Amygdala (tissue), 56 donors: ENCODE measurements at places on chromosomes 11 and 22.

DNA sequence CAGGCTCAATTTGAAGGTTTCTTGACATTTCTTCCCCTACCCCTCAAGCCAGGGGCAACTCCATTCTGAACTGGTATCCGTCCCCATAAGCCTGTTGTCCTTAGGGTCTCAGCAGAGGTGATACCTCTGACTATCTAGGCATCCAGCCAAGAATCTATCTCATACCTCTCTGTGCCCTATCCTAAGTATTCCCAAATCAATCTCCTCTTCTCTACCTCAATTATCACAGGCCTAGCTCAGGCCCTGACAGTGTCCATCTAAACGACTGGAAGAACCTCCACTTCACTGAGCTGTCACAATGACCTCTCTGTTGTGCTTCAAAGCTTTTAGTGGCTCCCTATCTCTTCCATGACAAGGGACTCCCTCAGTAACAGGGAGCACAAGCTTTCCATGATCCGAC is 26.9 kb downstream of the HIRA start:
- DNase-seq: no peak

DNA sequence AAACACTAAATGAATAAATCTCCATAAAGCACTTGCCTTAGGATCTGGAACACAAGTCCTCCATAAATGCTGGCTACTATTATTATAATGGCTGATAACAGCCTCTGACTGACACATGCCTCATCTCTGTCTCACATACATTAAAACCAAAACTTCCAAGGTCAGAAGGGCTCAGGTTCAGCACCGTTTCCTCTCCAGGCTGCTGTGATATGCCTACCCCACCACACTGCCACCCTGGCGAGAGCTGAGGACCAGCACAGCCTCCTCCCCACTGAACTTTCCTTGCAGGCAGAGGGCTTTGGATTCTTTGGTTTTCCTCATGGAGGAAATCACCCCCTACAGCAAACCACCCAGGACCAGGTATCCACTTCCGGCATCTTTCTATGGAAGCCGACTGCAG is 112.8 kb downstream of the ABTB2 start:
- DNase-seq: no peak

- no peak for DNase-seq
Measured at GRCh38 chr11:115659061-115659963, 155.1 kb upstream of the CADM1 start.

- DNase-seq: no peak
Measured at GRCh38 chr11:122655527-122656072, at the start of gene UBASH3B. UBASH3B (plus strand) TSS chr11:122655722; CDS start chr11:122656050, 328 bp downstream.

- no peak for DNase-seq
Measured at GRCh38 chr11:33214187-33214586, 43.0 kb upstream of the HIPK3 start.

GRCh38 chr11:94794287-94795168 is 26.4 kb downstream of the AMOTL1 start:
- no peak for DNase-seq

DNA sequence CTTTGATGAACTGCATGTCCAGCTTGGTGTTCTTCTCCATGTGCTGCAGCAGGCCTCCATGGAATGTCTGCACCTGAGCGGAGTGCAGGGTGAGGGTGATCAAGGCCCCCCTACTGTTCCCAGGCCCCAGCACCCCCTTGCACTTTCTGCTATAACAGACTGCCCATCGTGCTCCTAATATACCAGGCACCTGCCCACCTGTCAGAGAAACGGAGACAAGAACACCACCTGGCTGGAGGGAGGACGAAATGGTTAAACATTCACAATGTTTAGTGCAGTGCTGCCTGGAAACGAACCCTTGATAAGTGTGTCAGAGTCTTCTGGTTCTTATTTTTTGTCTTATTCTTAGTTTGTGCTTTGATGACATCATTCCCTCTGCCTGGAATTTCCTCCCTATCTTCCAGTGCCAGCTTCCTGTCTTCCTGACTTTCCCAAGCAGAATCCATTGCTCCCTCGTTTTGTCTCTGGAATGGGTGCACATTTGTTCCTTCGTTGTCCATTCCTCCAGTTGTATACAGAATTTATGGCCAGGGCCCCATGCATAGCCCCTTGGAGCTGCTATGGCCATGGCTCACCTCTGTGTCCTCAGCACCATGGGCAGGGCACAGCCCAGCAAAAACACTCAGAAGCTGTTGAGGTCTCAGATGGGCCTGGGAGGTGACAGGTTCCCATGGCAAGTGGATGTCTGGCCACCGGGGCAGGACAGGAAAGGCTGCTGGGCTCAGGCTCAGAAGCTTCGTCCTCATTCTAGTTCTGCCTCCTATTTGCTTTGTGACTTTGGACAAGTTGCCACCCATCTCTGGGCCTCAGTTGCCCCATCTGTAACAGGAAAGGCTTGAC is 11.9 kb downstream of the BAIAP2L2 start:
- DNase-seq: no peak

- no peak for DNase-seq
Measured at GRCh38 chr11:61011950-61012736, 40.7 kb downstream of the CD6 start.

DNA sequence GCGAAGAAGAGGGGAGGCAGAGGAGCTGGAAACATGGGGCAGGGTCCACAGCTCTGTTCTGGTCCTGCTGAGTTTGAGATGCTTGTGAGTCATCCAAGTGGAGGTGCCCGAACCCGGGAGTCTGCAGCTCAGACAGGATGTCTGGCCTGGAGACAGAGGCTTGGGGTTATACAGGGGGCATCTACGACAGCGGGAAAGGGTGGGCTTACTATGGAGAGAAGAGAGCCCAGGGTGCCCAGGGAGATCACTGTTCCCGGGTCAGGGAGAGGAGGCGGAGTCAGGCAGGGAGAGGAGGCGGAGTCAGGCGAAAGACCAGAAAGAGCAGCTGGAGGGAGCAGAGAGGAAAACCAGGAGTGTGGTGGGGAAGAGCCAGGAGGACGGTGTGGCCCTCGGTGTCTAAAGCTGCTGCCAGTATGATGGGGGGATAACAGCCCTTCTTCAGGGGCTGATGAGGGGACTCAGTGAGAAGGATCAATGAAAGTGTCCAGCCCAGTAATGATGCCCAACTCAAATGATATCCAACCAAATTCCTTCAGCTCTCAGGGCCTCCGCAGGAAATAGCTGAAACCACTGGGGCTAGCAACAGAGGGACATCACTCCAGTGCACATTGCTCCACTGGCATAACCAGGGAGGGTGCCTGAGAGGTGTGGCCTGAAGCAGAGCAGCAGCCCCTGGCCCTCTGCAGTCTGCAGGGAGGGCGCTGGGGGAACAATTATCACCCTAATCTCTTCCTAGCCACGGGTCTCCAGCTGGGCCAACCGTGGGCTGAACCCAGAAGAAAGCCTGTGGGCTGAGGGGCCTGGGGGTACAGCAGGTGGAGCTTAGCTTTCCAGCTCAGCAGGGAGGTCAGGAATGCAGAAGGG is 2.6 kb upstream of the LTBP3 start:
- peak; percentile 30 for DNase-seq

DNA sequence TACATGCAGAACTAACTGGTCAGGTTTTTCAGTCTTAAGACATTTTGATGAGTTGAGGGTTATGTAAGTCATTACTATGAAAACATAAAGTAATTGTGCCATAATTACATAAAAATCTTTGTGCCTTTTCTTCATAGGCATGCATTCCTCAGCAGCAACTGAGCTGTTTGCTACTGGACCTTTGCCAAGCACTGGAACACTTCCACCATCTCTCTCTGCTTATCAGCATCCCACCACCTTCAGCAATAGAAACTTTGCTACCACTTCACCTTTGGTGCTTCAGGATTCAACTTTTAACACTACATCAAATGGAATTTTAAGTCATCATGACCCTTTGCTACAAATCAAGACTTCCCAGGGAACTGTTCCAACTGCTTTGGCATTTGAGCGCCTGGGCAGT is 39.0 kb downstream of the QSER1 start:
- DNase-seq: no peak

DNA sequence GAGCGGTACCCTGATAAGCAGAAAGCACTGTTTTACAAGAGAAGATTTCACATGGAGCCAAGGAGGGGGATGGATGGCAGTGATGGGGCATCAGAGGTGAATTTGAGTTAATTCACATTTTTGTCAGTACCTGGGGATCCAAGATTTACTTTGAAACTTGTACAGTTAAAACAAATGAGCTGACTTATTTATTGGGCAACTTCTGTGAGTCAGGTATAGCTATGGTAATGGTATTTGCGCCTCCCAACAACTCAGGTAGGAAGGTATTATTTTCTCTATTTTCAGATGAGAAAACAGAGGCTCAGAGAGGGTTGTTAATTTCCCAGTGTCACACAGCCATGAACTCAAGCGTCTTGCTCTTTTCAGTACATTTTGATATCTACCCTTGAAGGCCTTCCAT is 83.6 kb downstream of the PRR5L start:
- DNase-seq: no peak

GRCh38 chr11:120532832-120533196 is 21.3 kb downstream of the GRIK4 start:
- no peak for DNase-seq

GRCh38 chr11:63793161-63793560 is 20.1 kb upstream of the SPINDOC start:
- no peak for DNase-seq

- no peak for DNase-seq
Measured at GRCh38 chr22:46568102-46568809, 30.8 kb upstream of the CELSR1 start.

- DNase-seq: no peak
Measured at GRCh38 chr11:84930863-84931262, 696.3 kb downstream of the DLG2 start.

GRCh38 chr11:110584150-110584549 is 128.1 kb downstream of the ARHGAP20 start:
- DNase-seq: no peak

GRCh38 chr11:66363187-66363601 is 8.4 kb downstream of the SLC29A2 start:
- DNase-seq: no peak

- DNase-seq: no peak
Measured at GRCh38 chr11:61413496-61413895, 16.3 kb downstream of the CPSF7 start.

DNA sequence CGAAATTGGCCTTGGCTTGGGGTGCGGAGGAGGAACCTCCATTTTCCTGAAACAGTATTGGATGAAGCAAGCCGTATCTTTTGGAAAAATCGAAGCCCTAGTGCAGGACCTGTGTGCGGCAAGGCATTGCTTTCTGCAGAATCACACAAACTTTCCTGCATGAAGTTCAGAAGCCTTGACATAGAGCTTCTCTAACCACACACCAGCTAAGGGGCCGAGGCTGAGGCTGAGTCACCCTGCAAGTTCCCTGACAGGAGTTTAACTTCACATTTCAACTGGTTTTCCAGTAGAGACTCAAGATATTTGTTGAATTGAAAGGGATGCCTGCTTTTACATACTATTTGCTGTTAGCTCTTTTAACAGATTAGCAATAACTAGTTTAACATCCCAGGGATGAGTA is 67.8 kb downstream of the TCF20 start:
- no peak for DNase-seq

DNA sequence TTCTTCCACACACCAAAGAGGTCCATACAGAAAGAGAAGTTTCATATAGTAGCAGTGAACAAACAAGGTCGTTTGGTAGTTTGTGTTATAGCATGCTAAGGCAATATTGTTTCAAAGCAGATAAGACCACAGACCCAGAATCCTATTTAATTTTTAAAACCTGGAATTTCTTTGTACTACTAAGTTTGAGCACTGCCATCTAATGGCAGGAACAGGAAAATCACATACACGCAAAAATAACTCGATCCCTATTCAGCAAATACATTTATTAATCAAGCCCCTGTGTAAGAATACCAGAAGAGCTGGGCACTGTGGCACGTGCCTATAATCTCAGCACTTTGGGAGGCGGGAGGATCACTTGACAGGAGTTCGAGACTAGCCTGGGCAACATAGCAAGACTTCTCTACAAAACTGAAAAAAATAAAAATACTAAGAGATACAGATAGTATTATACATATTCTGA is 2.9 kb upstream of the BTBD10 start:
- no peak for DNase-seq

GRCh38 chr11:123381817-123382554 is 48.1 kb upstream of the GRAMD1B start:
- no peak for DNase-seq

DNA sequence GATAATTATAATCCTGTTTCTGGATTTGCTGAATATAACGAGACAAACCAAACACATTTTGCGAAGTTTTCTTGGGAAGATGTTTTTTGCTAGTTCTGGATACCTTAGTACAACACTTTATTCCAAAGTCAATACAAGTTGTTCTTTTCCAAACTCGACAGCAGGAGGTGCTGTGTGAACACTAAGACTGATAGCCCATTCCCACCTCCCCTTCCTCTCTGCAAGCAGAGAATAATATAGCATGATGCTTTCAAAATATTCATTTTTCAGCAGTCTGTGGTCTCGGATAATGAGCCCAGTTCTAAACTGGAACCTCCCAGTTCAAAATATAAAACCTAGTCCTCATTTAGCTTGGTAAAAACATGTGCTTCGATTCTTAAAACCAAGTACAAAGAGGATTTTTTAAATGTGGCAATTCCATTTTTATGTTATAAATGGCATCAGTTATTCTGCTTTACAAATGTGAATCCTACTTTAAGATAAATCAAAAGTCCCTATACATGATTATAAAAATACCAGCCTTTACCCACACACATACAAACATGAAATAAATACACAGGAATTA is 129.1 kb downstream of the DCDC1 start:
- no peak for DNase-seq

GRCh38 chr11:57081356-57081755 is 92.6 kb downstream of the OR5AK2 start:
- DNase-seq: no peak

- DNase-seq: no peak
Measured at GRCh38 chr11:22566293-22566692, 59.3 kb downstream of the FANCF start.

GRCh38 chr22:26320447-26320846 is 108.6 kb upstream of the ASPHD2 start:
- DNase-seq: no peak

DNA sequence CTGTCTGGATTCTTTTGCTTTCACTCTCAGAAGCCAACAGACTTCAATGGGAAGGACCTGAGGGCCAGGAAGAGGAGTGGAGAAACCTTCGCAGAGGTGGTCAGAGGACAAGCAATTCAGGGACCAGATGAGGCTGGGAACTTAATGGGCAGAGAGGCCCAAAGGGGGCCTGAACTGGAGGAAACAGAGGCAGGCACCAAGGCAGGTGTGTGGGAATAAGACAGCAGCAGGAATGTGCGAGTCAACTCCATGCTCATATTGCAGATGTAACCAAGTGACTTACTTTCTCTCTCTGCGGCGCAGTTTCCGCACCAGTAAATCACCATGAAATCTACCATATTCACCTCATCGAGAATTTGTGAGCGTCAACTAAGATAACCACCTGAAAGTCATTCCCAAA is 669.1 kb downstream of the NTM start:
- DNase-seq: no peak

GRCh38 chr22:19879992-19880785 is 25.5 kb upstream of the GNB1L start:
- no peak for DNase-seq

GRCh38 chr11:16512198-16512898 is 156.0 kb upstream of the SOX6 start:
- no peak for DNase-seq
